ENCODE measurements at places on chromosomes 16 and 17.

DNA sequence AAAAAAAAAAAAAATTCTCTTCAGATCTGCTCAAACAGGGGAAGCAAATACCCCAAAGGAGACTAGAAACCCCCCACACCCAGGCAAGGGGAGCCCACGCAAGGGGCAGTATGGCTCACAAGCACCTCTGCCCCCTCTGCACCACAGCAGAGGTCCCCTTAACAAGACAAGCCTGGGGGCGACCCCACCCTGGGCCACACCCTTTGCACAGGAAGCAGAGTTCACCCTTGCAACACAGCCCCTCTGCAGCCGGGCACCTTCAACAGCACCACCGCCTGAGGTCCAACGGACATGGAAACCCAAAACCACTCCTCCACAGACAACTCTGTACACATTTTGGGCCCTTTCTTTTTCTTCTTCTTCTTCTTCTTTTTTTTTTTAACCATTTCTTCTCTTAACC, 12.8 kb downstream of the AXIN1 start:
- DNase-seq: no peak

DNA sequence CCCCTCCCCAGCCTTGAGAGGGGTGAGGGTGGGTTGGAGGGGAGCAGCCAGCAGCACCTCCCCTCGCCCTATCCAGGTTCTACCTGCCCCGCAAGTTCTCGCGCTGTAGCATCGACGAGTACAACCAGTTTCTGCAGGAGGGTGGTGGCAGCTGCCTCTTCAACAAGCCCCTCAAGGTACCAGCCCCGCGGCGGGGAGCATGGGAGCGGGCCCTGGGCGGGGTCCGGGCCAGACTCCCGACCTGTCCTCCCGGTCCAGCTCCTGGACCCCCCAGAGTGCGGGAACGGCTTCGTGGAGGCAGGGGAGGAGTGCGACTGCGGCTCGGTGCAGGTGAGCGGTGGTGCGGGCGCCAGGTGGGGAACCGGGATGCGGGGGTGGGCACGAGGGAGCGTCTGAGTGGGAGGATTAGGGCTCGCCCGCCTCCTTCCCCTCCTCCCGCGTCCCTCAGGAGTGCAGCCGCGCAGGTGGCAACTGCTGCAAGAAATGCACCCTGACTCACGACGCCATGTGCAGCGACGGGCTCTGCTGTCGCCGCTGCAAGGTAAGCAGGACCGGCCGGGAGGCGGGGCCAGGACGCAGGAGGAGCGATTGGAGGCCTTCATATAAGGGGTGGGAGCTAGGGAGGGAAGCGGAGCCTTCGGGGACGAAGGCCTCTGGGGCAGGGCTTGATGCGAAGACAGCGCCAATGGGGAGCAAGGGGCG, 16.5 kb downstream of the ADAM11 start:
- DNase-seq: peak; percentile 99

DNA sequence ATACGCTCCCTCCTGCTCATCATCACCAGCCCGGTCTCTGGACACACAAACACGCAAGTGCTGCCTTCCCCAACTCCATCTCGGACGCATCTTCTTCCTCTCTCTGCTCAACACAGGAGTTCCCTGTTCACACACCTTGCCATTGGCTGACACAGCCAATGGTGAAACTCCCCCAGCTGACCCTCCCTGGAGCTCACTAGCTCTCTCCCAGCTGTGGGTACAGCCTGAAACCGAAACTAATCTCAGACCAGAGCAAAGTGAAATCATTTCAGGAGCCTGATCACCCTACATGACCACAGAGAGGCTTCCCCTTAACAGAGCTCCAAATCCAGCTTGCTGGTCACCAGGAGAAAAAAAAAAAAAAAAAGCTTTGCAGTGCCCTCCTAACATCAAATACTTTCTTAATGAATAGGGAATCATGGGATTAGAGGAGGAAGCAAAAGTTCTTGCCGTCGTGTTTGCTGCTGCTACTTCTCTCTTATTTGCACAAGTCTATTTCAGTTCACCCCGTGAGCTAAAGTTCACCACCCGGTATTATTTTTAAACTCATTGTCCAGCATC, 8.3 kb downstream of the CUEDC1 start:
- peak; percentile 22 for DNase-seq

DNA sequence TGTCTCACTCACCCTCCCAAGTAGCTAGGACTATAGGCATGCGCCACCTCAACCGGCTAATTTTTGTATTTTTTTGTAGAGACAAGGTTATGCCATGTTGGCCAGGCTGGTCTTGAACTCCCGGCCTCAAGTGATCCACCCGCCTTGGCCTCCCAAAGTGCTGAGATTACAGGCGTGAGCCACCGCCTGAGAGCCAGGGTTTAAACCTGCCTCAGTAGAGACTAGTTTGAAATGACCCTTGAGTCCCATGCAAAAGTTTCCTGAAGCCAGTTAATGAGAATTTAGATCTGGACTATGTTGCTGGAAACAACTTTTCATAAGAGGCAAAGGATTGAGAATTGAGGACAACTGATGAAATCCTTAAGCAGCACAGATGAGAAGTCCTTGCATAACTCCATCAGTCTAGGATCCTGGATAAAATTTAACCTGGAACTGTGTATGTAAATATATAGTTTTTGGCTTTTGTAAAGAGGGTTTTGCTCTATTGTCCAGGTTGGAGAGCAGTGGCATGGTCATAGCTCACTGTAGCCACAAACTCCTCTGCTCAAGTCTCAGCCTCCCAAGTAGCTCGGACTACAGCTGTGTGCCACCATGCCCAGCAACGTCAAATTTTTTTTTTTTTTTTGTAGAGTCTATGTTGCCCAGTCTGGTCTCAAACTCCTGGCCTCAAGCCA, 43.2 kb downstream of the CYB5B start:
- no peak for DNase-seq

DNA sequence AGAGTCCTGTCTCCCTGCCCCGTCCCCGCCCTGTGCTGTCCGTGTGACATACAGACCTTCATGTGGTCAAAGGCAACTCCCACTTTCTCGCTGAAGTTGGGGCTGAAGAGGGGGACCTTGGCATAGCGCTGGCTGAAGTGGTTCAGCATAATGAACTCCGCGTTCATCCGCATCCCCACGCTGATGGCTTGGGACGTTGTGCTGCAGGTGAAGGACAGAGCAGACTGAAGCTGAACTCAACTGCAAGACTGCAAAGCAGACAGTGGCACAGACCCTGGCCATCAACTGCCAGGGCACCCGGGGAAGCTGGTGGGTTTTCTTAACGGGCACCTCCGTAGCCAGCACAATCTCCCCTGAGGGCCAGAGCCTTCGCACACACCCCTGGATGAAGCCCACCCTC, 24.2 kb downstream of the ELAC2 start:
- DNase-seq: no peak

DNA sequence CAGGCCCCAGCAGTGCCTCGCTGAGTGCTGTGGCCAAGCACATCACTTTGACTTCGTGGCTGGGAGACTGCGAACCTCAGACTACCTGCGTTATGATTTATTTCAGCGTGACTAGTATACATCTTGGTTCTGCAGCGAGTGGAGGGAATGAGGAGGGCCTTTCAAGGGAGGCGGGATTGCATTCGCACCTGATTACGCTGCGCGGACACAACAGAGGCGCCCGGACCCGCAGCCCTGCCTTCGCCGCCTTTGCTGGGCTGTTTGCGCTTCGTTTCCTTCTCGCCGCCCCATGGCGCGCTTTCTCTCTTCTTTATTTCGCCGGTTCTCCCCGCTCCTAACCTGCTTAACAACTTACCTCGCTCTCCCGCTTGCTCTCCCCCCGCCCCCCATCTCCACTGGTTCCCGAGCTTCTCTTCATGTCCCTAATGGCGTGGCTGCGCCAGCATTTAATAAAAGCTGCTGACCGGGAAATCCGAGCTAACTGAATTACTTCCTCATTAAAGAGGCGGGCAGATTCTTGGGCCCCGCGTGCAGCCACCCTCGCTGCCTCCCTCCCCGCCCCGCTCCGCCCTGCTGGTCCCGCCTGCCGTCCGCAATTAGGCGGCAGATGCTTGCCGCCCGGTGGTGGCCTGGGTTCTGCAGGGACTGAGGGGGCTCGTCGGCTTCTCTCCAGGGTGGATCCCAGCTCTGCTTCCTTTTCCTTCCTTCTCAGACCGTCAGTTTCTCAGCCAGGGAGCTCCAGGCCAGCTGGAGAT, 257.6 kb upstream of the SDK2 start:
- peak; percentile 88 for DNase-seq

- DNase-seq: peak; percentile 7
Measured at GRCh38 chr16:54194334-54194743, 92.2 kb downstream of the IRX3 start.

GRCh38 chr16:20660325-20660724, 37.2 kb downstream of the ACSM1 start:
- DNase-seq: no peak

Measured in NCI-H524 (cell line).